ENCODE measurements at places on chromosomes 7 and 10. TPM values are rescaled to one million over a fixed set of nuclear protein-coding genes. Genes with fewer than 3 reads are reported as not detected.

The KCNH2 gene
- 1.8 TPM for total RNA-seq

The NOS3 gene
- total RNA-seq, result 3.1 TPM

DNA sequence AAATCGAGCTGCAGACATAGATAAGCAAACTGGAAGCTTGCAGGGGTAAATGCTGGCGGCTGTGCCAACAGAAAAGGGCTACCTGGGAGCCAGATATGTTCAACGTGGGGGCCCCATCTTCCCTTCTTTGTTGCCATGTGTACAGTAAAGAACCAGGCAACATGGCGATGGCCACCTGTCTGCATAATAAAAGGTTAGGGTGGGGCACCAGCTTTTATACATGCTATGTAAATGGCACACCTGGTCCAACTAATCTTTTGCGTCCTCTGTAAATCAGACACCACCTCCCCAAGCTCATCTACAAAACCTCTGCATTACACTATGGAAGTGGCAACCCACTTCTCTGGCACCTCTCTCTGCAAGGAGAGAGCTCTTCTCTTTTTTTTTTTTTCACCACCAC is 13.9 kb downstream of the BUD31 start:
- no peak for DNase-seq
- H3K4me1 ChIP-seq, result no peaks in the 10 kb centered on the region
- no peak overlapping the region for H3K27ac ChIP-seq
- H3K27me3 ChIP-seq, result no peaks in the 10 kb centered on the region
- no peak overlapping the region for H3K4me3 ChIP-seq

The SCRN1 gene
- total RNA-seq, result 189 TPM

- H3K27me3 ChIP-seq, result peaks cover 3% of the 10 kb centered on the region
- no peak overlapping the region for H3K27ac ChIP-seq
- no peaks in the 10 kb centered on the region for H3K4me1 ChIP-seq
- no peak for DNase-seq
- no peak overlapping the region for H3K4me3 ChIP-seq
Measured at GRCh38 chr10:110821508-110821907, 50.2 kb upstream of the PDCD4 start.

GRCh38 chr7:96219378-96220130 is 102.3 kb downstream of the SLC25A13 start:
- H3K4me3 ChIP-seq, result no peak overlapping the region
- no peak for DNase-seq
- H3K27me3 ChIP-seq, result no peaks in the 10 kb centered on the region

DNA sequence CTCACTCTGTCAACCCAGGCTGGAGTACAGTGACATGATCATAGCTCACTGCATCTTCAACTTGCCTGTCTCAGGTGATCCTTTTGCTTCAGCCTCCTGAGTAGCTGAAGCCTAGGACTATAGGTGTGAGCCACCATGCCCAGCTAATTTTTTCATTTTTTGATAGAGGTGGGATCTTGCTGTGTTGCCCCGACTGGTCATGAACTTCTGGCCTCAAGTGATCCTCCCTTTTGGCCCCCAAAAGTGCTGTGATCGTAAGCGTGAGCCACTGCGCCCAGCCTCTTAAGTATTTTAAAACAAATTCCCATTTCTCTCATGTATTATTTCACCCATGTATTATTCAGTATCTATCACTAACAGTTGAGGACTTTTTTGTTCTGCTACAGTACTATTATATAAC is 43.5 kb downstream of the KMT2E start:
- DNase-seq, result no peak
- no peak overlapping the region for H3K4me3 ChIP-seq
- H3K4me1 ChIP-seq, result no peaks in the 10 kb centered on the region
- H3K27ac ChIP-seq, result no peak overlapping the region
- peaks cover 18% of the 10 kb centered on the region for H3K36me3 ChIP-seq

DNA sequence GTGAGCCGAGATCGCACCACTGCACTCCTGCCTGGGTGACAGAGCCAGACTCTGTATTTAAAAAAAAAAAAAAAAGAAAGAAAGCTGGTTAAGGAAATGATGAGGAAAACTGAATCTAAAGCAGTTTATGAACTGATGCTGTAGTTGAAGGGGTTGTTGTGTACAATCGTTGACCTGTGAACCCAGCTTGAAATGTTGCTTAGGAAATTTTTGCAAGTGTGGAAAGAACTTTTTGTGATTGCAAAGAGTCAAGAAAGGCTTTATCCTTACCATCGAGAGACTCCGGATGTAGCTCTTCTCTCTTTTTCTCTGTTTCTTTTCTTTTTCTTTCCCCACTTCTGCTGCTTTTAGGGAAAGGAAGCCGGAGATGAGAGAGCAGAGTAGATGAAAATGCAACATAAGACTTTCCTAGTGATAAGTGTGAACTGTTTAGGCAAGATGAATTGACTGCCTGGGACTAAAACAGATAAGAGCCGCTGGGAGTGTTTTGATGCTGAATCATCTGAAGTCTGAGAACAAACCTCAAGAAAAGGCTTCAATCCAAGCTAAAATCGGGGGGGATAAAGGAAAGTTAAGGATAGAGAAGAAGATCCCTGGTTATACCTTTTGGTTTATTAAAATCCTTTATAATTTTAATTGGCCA is 69.0 kb downstream of the TAF3 start:
- H3K4me3 ChIP-seq, result no peak overlapping the region
- H3K4me1 ChIP-seq, result no peaks in the 10 kb centered on the region
- H3K27ac ChIP-seq, result no peak overlapping the region
- no peak for DNase-seq
- no peaks in the 10 kb centered on the region for H3K27me3 ChIP-seq

DNA sequence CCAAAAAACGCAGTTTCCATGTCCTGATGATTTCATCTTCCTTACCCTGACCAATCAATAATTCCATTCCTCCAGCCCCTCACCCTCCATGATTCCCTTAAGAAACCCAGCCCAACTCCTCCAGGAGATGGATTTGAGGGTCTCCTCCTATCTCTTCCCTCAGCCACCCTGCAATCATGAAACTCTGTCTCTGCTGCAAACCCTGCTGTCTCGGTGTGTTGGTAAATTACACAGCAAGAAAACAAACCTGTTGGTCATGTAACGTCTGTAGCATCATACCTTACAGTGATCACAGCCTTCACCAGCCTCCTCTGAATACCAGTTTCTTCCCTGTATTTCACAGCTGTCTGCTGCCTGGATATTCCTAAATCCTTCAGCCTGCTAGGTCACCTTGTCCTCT is 300.7 kb upstream of the NEBL start:
- no peak overlapping the region for H3K4me3 ChIP-seq
- DNase-seq, result no peak
- H3K27ac ChIP-seq, result no peak overlapping the region
- H3K27me3 ChIP-seq, result no peaks in the 10 kb centered on the region
- H3K4me1 ChIP-seq, result no peaks in the 10 kb centered on the region

The AKR1C8 gene
- not detected for total RNA-seq

The CFAP69 gene
- 0.51 TPM for total RNA-seq

GRCh38 chr10:31522820-31523219 is 203.8 kb downstream of the ZEB1 start:
- no peaks in the 10 kb centered on the region for H3K27me3 ChIP-seq
- DNase-seq, result no peak
- no peak overlapping the region for H3K27ac ChIP-seq
- no peaks in the 10 kb centered on the region for H3K36me3 ChIP-seq

The ACSM6 gene
- total RNA-seq, result not detected

The SOSTDC1 gene
- total RNA-seq, result not detected

The SPRN gene
- 0.64 TPM for total RNA-seq

DNA sequence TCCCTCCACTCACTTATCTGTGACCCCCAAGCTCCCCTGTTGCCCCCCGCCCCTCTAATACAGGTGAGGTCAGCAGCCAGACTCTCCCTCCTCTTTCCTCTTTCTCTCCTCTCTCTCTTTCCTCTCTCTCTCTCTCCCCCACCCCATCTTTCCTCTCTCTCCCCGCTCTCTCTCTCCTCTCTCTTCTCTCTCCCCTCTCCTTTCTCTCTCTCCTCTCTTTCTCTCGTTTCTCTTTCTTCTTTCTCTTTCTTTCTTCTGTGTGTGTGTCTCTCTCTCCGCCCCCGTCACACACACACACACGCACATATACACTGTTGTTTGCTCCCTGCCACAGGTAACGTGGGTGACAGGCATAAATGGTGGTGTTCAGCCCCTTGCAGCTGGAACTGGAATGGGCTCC is 37.2 kb upstream of the PSMG3 start:
- no peaks in the 10 kb centered on the region for H3K4me1 ChIP-seq
- no peak overlapping the region for H3K4me3 ChIP-seq
- no peak overlapping the region for H3K27ac ChIP-seq
- no peaks in the 10 kb centered on the region for H3K36me3 ChIP-seq
- H3K27me3 ChIP-seq, result no peaks in the 10 kb centered on the region

GRCh38 chr10:27998178-27998953 is 513 bp downstream of the ODAD2 start:
- no peaks in the 10 kb centered on the region for H3K36me3 ChIP-seq
- no peaks in the 10 kb centered on the region for H3K27me3 ChIP-seq
- DNase-seq, result no peak
- no peaks in the 10 kb centered on the region for H3K4me1 ChIP-seq

GRCh38 chr10:2784766-2785165 is 282.6 kb upstream of the PFKP start:
- H3K4me3 ChIP-seq, result no peak overlapping the region
- H3K27me3 ChIP-seq, result peaks cover 14% of the 10 kb centered on the region
- no peak overlapping the region for H3K27ac ChIP-seq
- H3K36me3 ChIP-seq, result no peaks in the 10 kb centered on the region
- no peaks in the 10 kb centered on the region for H3K4me1 ChIP-seq

The CALML3 gene
- total RNA-seq, result not detected

The NXPH1 gene
- total RNA-seq, result not detected

The CTAGE8 gene
- 5.2 TPM for total RNA-seq

DNA sequence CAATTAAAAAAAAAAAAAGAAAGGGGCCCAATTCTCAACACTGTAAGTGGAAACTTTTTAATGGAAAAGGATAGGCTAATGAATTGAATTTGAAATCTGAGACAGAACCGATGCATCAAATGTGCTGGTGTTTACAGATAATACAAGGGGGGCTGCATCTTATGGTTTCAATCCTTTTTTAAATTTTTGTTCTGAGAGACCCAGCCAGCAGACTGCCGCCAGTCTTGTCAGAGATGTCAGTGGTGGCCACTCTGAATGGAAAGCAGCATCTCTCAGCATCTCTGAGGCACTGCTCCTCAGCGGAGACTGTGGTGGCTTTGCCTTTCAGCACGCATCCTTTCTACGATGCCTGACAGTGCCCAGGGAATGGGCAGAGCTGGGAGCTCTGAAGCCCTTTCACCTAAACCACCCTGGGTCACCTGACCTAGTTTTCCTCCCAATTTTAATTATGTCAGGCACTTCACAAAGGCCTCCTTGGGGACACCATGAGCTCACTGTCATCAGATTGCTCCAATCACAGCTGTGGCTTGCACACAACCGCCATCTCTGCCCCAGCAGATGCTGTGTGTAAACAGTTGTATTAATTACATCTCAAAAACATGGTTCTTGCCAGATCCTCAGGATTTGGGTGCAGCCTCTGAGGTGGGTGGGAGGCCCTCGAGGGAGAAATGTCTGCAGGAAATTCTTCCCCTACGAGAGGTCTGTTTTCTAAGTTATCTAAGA is 81.2 kb downstream of the EGFR start:
- no peak overlapping the region for H3K4me3 ChIP-seq
- no peaks in the 10 kb centered on the region for H3K27me3 ChIP-seq
- H3K36me3 ChIP-seq, result no peaks in the 10 kb centered on the region
- DNase-seq, result no peak
- H3K27ac ChIP-seq, result peak overlapping the region; percentile 64

GRCh38 chr7:51685794-51686193 is 369.2 kb upstream of the COBL start:
- no peaks in the 10 kb centered on the region for H3K27me3 ChIP-seq
- H3K36me3 ChIP-seq, result no peaks in the 10 kb centered on the region
- no peak overlapping the region for H3K27ac ChIP-seq
- H3K4me3 ChIP-seq, result no peak overlapping the region
- H3K4me1 ChIP-seq, result no peaks in the 10 kb centered on the region

- H3K36me3 ChIP-seq, result 0 out of 2 replicates have a peak, but pooled peaks cover 2% of the 10 kb centered on the region
- no peaks in the 10 kb centered on the region for H3K27me3 ChIP-seq
- DNase-seq, result peak; percentile 92
- H3K27ac ChIP-seq, result peak overlapping the region; percentile 71
Measured at GRCh38 chr7:138890499-138891445, 90.4 kb downstream of the KIAA1549 start.

- no peaks in the 10 kb centered on the region for H3K4me1 ChIP-seq
- H3K4me3 ChIP-seq, result no peak overlapping the region
- no peaks in the 10 kb centered on the region for H3K27me3 ChIP-seq
- H3K36me3 ChIP-seq, result no peaks in the 10 kb centered on the region
- no peak for DNase-seq
Measured at GRCh38 chr10:79007421-79008319, 61.1 kb upstream of the ZMIZ1 start.

DNA sequence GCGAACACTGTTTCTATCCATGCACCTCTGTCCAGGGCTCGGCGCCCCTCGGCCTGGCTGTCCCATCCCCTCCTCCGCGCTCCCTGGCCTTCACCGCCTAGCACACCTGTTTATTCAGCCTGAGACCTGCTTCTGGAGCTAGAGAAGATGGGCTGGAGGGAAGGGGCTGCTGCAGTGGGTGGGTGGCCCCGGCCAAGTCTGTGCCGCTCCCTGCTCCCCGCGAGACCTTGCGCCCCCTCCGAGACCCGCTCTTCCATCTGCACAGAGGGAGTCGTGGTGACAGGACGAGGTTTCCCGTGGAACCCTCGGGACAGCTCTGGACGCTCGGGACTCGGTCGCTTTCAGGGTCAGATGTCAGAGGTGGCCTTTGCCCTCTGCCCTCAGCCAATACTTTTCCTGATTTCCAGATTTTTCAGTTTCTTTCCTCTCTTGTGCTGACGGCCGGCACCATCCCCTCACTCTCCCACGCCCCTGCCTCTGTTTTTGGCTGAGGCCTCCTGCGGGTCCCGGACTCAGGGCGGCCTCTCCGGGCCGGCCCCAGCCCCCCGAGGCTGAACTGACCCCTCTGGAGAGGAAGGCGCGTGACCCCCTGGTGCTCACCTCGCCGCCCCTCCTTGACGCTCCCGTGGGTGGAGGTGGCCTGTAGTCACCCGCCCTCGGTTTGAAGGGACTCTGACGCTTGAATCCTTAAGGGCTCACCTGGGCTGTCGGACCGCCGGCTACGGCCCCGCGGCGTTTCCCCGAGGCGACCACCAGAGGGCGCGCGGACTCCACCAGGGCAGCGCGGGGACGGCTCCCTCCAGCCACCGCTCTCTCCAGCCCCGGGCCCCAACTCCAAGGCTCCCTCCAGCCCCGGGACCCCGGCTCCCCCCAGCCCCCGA is 15.6 kb downstream of the SHH start:
- peak overlapping the region; percentile 27 for H3K4me3 ChIP-seq
- H3K27me3 ChIP-seq, result no peaks in the 10 kb centered on the region
- H3K36me3 ChIP-seq, result no peaks in the 10 kb centered on the region
- H3K27ac ChIP-seq, result no peak overlapping the region

The PLAC9 gene
- total RNA-seq, result not detected

DNA sequence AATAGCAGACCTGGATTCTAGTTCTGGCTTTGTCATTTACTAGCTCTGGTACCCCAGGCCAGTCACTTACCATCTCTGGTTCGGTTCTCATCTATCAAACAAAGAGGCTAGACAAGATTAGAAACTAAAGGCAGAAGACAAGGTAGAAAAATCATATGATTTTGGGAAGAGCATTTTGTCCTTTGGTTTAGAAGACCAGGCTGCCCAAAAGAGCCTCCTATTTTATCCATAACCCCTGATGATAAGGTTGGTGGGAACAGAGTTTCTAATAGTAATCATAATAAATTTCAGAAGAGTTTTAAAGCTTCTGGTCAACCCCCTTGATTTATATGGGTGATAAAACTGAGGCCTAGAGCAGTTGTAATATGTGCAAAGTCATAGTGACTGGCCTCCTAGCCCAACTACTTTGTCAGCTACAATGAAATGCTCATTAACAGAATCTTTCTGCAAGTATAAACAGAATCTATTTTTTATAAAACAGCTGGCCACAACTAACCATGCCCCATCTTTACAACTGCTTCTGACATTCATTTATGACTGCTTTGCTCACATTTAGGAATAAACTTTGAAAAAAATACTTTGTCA is 23.4 kb downstream of the COX15 start:
- H3K27me3 ChIP-seq, result no peaks in the 10 kb centered on the region
- no peak overlapping the region for H3K27ac ChIP-seq
- peaks cover 21% of the 10 kb centered on the region for H3K36me3 ChIP-seq

Measured in Panc1 (cell line).